Stimulated activated CD4-positive, alpha-beta T cell treated with anti-CD3 and anti-CD28 coated beads, Interleukin-12 subunit alpha, Interleukin-12 subunit beta, amount 100 ng/mL, for 48 hours (primary cell): ENCODE measurements at places on chromosomes 2 and 18.
A peak's percentile ranks its signal among the peaks of the same experiment; 100 is the strongest.

- DNase-seq, result no peak
Measured at GRCh38 chr2:43159797-43160196, 66.6 kb downstream of the ZFP36L2 start.

- DNase-seq, result peak; percentile 62
Measured at GRCh38 chr2:230849633-230850357, 14.9 kb upstream of the ITM2C start.

DNA sequence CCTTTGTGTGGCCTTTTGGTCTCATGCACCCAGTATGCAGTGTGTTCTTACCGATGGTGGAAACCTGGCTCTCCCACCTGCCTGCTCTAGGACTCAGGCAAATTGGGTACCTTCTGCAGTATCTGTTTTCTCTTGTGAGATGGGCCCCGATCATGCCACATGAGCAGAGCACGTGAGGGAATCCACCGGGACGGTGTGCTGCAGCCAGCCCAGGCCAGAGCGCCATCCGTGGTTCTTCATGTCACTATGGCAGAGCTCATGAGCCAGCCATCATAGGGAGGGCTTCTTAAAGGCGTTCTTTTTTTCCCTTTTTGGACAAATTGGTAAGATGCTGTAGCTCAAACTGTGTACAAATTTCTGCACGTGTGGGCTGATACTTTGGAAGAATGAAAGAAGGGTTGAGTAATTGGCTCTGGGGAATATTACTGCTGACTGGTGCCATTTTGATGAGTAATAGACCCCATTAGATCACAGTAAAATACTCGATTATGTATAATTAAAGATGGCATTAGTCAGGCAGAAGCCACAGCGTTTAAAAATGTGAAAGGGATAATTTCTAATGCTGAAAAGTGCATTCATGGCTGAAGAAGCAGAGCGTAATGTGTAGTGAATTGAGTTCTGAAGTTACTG is 19.2 kb downstream of the SH3RF3 start:
- DNase-seq, result no peak

- DNase-seq, result peak; percentile 87
Measured at GRCh38 chr2:96145036-96145847, at the start of gene DUSP2. TSS of gene DUSP2 (minus strand) at chr2:96145440. CDS start at chr2:96145354, 86 bp downstream.

DNA sequence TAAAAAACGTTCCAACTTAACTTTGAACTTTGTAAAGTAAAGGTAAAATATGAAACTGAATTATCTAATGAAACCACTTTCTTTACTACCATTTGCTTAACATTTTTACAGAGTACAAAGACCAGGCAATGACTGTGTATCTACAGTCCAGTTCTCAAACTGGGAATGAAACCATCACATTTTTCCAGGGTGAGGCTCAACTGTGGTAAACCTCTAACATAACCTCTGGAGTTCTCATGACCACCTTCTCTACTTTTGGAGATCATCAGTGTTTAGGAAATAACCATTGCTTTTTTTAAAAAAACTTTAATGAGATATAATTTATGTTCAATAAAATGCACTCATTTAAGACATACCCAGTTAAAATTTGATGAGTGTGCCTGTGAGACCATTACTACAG is 223.5 kb downstream of the RNF152 start:
- no peak for DNase-seq

DNA sequence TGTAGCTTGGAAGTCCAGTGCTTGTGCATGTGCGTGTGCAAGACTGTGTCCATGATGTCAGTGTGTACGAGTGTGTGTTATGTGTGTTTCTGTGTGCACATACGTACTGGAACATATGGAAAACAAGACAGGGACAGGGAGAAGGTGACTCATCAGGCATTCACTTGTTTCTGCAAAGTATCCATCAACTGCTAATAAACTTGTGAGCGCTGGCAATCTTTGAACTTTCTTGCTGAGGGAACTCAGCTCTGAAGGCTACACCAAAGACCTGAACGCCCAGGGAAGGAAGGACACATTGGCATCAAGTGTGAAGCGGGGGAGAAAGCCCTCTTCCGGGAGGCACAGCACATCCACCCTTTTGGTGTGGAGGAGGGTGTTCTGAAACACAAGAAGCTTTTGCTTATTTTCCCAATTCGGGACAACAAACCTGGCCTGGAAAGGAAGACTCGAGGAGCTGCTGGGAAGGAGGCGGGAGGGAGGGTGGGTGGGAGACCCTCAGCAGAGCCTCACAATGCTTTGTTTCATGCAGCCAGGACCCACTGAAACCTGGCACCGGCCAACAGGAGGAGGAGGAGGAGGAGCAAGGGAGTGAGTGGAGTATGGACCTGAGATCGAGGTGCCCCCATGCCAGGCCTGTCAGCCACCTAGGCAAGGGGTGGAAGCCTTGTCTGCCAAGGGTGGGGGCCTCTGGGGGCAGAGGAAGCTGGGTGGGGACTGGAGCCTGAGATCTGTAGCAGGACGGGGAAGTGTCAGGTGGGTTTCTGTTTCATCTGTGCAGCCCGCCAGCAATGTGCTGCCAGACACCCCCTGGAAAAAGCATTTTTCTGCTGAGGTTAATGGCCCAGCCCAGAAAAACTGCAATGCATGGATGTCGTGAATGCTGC is 26.8 kb downstream of the SMAD7 start:
- DNase-seq, result no peak

DNA sequence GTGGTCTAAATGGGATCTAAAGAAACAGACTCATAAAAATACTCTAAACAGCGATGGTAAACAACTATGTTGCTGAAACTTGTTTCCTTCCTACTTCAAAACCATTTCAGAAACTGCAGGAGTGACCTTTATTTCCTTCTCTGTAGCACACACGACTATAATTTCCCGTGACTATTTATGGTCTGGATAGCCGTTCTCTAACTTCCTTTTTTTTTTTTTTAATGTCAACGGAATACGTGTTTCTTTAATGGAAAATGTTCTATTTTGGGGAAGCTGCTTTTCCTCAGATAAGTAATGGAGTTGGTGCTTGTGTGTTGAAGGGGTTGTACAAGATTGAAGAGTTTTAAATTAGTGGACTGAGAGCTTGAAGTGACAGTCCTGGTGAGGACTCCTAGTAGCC is 224.1 kb downstream of the PHLPP1 start:
- DNase-seq, result no peak

GRCh38 chr2:1731447-1731962 is 12.8 kb downstream of the PXDN start:
- DNase-seq, result no peak

GRCh38 chr2:29035016-29035745 is 39.1 kb downstream of the PCARE start:
- no peak for DNase-seq

GRCh38 chr2:220833446-220833845 is 738.7 kb downstream of the EPHA4 start:
- no peak for DNase-seq

GRCh38 chr18:36205166-36205565 is 17.9 kb downstream of the MOCOS start:
- no peak for DNase-seq

GRCh38 chr2:235024931-235025773 is 73.3 kb downstream of the SH3BP4 start:
- no peak for DNase-seq

DNA sequence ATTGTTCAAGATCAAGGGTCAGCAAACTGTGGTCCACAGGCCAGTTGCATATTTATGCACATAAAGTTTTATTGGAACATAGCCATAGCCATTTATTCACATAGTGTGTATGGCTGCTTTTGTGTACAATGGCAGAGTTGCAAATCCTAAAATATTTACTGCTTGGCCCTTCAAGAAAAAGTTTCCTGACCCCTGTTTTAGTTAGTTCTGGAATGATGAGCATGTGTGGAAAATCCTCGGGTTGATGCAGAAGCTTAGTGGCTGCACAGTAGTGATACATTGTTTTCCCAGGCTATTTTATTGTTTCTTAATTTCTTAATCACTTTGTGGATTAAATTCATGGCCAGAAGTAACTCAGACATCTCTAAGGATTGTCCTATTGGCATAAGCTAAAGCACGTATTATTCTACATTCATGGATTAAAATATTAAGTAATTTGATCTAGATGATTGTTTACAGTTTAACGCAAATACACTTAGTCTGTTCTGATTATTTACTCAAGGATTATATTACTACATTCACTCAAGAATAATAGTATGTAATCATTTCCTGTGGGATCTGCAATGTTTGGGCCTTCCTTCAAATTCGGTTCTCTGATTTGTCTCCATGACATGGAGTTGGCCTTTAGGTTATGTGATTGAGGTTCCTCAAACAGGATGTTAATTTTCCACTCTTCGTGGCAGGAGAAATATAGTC is 165.5 kb downstream of the TMEM247 start:
- no peak for DNase-seq

DNA sequence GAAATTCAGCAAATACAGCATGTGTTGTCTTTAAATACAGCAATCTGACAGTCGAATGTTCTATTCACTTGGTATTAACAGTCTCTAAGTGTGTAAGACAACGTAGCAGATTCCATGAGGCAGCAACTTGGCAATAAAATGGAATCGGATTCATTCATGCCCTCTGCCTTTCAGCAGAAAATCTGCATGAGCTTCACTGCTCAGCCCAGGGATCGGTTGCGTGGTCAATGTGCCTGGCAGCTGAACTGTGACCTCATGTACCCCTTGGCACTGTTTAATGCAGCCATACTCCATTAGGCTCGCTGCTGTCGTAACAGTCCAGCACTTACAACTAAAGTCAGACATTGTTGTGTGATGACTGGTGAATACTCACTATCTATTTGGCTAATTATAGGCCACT is 17.7 kb upstream of the RGPD4 start:
- DNase-seq, result no peak

- no peak for DNase-seq
Measured at GRCh38 chr2:207465894-207466293, 63.9 kb upstream of the CREB1 start.

GRCh38 chr2:182330451-182331305 is 96.2 kb downstream of the PDE1A start:
- DNase-seq, result no peak

GRCh38 chr2:8086357-8086756 is 595.5 kb upstream of the ID2 start:
- no peak for DNase-seq

DNA sequence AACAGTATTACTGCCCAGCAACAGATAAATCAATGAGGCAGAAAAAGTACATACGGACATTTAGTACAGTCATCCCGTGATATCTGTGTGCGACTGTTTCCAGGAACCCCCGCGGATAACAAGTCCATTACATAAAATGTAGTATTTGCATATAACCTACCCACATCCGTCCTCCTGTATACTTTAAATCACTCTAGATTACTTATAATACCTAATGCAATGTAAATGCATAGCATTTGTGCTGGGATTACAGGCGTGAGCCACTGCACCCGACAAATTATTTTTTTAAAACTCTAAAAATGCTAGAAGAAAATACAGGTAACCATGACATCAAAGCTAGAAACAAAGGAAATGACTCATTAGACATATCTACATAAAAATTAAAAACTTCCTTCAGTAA is 91.6 kb downstream of the FAM161A start:
- no peak for DNase-seq

DNA sequence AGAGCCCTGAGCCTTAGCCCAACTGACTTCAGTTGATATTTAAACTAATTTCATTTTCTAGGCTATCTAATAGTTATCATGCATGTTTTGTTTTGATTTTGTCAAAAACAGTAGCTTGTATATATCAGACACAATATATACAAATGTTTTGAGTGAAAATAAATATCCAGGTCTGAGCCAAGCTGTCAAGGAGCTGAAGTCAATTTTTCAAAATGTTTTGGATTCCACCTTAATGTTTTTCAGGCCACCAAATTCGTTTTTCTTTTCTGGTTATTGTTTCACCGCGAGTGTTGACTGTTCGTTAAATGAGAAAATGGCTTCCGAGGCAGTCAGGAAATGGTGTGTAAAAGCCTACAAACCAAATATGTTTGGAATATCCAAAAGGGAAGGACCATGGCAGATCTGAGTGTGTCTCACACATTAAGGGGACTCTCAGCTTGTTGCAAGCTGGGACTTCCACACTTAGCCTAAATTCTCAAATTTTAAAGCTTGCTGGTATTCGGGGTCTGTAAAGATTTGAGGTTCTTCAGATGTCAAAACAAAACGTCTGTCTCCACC is 2.8 kb downstream of the HOXD12 start:
- DNase-seq, result no peak

GRCh38 chr18:79186649-79187048 is 117.5 kb downstream of the ATP9B start:
- DNase-seq, result no peak

- no peak for DNase-seq
Measured at GRCh38 chr18:38241736-38242135, 676.1 kb upstream of the CELF4 start.

GRCh38 chr2:150566289-150566688 is 78.8 kb upstream of the RND3 start:
- DNase-seq, result no peak

GRCh38 chr2:111702119-111702803 is 181.7 kb downstream of the ANAPC1 start:
- no peak for DNase-seq

DNA sequence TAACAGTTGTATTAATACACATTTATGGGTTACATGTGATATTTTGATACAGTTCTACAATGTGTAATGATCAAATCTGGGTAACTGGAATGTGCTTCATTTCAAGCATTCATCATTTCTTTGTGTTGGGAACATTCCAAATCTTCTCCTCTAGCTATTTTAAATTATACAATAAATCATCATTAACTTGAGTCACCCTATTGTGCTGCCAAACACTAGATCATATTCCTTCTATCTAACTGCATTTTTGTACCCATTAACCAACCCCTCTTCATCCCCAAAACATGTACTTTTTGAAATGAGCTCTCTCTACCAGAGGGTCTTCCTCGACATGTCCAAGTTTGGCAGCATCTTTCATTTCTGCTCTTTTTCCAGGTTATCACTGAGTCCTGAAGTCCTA is 81.1 kb upstream of the TTC39C start:
- DNase-seq, result no peak

- no peak for DNase-seq
Measured at GRCh38 chr2:202577250-202578183, 57.3 kb upstream of the FAM117B start.
